ENCODE measurements at places on chromosomes 11 and 22.

DNA sequence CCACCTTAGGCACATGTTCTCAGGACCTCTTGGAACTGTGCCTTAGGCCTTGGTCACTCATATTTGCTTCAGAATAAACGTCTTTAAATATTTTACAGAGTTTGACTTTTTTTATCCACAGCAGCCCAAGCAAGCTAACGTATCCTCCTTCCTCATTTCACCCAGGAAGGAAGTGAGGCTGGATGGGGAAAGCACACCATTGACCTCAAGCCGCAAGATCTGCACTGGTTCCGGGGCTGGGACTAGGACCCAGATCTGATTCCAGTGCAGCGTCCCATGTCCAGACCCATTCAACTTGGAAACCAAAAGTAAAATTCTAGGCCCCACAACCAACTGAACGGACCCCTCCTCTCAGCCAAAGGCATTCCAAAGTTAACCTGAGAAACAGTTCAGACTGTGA is 2.4 kb upstream of the LGALS12 start:
- peak; percentile 86 for DNase-seq

GRCh38 chr22:29030618-29031226 is 30.9 kb downstream of the C22orf31 start:
- no peak for DNase-seq

GRCh38 chr11:132158091-132158490 is 787.7 kb downstream of the NTM start:
- DNase-seq: peak; percentile 11

- DNase-seq: peak; percentile 92
These were observed 73.0 kb downstream of the CD44 start for GRCh38 chr11:35211952-35212351.

GRCh38 chr22:47776329-47776728 is 1013.9 kb downstream of the TBC1D22A start:
- no peak for DNase-seq

DNA sequence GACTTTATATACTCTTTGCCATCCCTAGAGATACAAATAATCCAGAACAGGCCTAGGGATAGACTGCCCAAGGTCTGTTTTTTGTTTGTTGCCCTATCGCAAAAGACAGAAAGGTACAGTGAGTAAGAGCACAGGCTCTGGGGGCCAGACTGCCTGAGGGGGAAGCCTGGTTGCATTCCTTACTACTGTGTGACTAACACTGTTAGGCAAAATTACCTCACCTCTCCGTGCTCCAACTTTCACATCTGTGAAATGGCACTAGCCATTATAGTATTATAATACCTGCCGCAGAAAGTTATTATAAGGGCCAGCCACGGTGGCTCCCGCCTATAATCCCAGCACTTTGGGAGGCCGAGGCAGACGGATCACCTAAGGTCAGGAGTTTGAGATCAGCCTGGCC is 14.5 kb downstream of the SLC35F2 start:
- no peak for DNase-seq

DNA sequence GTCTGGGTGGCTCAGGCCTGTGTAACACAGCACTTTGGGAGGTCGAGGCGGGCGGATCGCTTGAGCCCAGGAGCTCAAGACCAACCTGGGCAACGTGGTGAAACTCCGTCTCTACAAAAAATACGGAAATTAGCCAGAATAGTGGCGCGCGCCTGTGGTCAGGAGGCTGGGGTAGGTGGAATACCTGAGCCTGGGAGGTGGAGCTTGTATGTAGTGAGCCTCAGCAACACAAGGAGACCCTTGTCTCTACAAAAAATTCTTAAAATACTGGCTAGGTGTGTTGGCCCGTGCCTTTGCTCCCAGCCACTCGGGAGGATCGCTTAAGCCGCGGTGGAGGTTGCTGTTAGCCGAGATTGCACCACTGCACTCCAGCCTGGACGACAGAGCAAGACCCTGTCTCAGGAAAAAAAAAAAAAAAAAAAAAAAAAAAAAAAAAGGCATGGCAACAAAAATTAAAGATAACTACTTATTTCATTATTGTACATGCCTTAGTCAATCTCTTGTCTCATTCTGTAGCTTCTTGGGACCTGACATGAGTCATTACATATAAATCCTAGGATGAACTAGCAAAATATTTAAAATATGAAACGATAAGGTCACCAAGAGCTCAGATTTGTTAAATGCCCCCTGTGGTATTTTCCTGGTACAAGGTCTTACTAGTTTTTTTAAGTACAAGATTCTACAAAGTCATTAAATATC is 1.1 kb downstream of the TAF1D start:
- DNase-seq: no peak

- peak; percentile 14 for DNase-seq
These were observed 4.9 kb downstream of the LMO1 start for GRCh38 chr11:8258784-8259183.

- DNase-seq: no peak
These were observed 193.6 kb downstream of the AASDHPPT start for GRCh38 chr11:106271086-106271485.

GRCh38 chr11:45860348-45860747 is 13.1 kb downstream of the CRY2 start:
- DNase-seq: no peak

DNA sequence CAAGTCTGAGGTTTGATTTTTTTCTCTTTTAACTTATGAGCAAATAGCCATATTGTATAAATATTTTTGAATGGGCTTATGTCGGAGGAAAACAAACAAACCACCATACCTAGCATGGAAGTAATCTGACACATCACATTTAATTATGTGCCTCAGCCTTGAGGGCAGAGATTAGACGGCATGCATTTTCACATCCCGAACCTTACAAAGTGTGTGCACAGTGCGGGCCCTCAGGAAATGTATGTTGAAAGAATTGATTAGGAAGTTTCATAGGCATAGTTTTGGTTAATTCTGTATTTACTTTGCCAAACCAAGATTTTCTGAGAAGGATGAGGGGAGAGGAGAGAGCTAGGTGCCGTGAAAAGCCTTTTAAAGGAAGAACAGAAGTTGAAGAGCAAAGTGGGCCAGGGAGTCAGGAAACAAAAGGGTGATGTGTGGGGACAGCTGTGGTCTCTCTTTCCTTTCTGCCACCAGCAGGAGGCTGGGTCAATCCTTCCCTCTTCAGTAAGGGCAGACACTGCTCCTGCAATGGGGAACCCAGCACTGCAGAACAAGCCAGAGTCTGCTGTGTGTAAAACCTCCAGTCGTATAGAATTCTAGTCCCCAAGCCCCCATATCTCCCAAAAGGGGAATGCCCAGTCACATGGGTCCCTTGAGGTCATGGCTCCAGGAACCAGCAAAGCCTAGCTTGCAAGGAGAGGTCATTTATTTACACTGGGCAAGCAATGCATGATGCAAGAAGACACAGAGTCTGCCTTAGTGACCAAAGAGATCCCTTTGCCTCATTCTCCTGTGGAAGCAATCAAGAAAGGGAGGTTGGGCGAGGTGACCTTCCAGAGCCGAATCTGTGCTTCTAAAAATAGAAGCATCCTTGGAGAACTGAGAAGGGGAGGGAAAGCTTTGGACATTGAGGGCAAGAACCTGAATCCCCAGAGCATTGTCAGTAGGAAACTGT is 71.1 kb upstream of the OLFML1 start:
- DNase-seq: no peak

DNA sequence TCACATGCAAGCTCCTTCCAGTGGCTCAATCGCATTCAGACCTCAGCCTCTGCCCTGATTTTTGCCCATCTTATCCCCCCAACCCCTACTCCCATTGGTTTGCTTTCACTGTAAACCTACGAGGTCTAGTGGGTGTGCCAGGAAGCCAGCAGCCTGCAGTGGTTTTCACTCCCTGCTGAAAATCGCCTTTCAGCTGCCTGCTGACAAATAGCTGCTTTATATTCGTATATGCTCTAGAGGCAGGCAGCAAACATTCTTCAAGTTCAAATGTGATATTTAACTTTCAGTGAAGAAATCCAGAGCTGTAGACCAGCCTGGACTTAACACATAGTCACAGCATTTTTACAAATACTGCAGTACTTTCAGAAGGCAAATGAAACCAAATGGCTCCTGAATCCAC is 92.8 kb upstream of the APOA1 start:
- DNase-seq: peak; percentile 15

DNA sequence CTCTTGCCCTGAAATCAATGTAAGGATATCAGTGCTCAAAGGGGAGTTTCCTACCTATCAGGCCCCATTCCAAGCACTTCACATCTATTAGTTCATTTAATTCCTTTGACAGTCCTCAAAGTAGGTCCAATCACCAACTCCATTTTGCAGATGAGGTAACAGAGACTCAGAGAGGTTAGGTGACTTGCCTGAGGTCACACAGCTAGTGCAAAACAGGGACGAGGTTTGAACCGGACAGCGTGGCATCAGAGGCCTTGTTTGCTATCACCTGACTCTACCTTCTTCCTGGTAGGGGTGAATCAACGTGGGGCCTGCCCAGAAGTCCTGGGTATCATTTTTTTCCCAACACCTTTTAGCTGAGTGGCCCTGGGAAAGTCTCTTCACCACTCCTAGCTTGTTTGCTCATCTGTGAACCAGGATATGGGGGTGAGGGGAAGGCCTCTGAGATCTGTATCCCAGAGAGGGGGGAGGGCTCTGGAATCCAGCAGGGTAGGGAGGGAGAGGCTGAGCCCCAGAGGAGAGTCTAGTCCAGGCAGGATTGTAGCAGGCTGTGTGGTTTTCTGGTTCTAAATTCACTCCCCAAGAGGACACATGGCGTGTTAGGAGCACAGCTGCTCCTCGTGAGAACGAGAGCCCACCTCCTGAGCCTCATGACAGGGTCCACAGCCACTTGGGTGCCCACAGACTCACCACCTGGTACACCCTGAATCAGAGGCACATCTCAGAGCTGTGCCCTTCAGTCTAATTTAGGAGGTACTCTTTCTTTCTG is 174.7 kb downstream of the MN1 start:
- DNase-seq: no peak

- DNase-seq: no peak
These were observed 16.6 kb downstream of the DERL3 start for GRCh38 chr22:23822101-23822671.

- no peak for DNase-seq
These were observed 45.6 kb downstream of the C11orf58 start for GRCh38 chr11:16784097-16784496.

GRCh38 chr11:38952698-38953097 is 2354.7 kb upstream of the RAG2 start:
- DNase-seq: no peak

- DNase-seq: no peak
These were observed 942 bp upstream of the RPS6KA4 start for GRCh38 chr11:64357904-64358535.

DNA sequence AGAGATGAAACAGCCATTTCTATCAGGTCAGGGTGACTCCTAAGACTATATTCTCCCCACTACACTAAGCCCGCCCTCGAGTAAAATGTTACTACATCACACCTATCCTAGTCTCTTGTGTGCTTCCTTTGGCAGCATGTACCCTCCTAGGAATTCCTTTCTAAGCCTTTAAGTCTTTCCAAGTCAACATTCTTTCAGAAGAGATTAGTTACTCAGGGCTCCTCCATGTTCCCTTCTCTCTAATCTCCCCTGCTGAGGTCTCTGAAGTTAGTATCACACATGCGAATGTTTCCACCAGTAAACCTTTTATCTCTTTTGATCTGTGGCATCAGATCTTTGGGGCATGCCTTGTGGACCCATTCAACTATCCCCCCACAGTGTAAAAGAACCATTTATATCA is 873.7 kb upstream of the FAT3 start:
- no peak for DNase-seq

DNA sequence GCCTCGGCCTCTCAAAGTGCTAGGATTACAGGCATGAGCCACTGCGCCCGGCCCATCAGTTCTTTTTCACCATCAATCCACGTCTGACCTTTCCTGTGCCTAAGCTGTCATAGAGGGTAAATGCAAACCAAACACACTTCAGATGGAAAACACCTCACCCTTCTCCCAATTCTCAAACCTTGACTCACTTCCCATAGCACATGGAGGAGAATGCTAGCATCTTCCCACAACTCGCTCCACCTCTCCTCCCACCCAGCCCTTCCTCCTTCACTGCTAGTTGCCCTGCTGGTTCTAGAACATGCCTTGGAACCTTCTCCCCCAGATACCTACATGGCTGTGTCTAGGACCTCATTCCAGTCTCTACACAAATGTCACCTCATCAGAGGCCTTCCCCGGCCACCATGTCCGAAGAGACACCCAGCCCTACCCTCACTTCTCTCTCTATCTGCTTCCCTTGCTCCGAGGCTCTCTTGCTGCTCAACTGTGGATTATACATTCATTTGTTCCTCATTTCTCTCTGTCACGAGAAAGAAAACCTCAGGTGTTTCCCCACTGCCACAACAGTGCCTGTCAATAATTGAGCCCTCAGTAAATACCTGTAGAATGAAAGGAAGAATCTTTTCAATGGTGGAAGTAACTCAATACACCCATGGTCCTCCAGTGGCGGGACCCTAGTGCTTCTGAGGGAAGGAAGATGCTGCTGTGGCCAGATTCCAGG is 21.3 kb upstream of the NCF4 start:
- no peak for DNase-seq

DNA sequence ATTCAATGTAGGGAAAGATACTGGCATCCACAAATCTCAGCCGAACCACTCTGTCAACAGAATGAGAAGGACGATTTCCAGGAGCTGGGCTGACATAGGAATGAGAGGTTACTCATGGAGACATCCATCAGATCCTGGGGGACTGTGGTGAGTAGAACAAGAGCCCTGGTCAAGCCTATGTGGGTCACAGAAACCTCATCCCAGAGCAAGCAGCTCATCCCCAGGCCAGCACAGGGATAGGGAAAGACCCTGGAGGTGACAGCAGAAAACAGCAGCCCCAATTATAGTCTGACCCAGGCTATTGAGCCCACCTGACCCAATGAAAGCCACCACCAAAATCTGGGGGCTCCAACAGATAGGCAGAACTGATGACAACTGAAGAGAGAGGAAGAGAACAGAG is 128.0 kb upstream of the SERPIND1 start:
- DNase-seq: no peak

- DNase-seq: no peak
These were observed at the start of gene POU2AF1 for GRCh38 chr11:111378861-111379601. Gene POU2AF1 (minus strand): TSS chr11:111379275. CDS start chr11:111379177, 98 bp downstream.

GRCh38 chr22:23404689-23405365 is 175.3 kb downstream of the IGLL1 start:
- no peak for DNase-seq

DNA sequence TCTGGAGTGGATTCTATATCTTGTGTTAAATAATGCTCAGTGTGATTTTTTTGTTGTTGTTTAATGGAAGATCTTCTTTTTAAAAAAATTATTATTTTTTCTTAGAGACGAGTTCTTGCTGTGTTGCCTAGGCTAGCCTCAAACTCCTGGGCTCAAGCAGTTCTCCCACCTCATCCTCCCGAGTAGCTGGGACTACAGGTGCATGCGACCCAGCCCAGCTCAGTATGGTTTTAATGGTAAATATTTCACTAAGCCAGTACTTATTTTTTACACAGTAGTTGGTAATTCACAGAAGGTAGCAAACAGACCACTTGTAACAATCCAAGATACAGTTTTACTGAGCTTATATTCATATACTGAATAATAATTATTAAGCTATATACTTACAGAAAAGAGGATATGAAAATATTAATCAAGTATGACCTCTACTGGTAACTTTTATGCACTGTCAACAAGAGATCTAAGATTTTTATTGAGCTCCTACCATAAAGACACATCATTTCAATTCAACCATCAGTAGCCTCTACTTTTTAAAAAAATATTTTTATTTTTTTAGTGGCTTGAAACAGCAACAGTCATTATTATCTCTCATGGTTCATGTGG is 6.1 kb upstream of the CD59 start:
- DNase-seq: peak; percentile 51

Data from AML-193 (cell line).